ENCODE measurements at places on chromosomes 16 and 17. TPM values are rescaled to one million over a fixed set of nuclear protein-coding genes. Genes with fewer than 3 reads are reported as not detected.

The TEX14 gene
- 27.7 TPM for total RNA-seq

The SEC14L5 gene
- total RNA-seq = 2.9 TPM

The PLXDC1 gene
- 14.8 TPM for total RNA-seq

- no peak for DNase-seq
Observed at GRCh38 chr16:25260416-25260815, 2.8 kb upstream of the ZKSCAN2 start.

- no peak for DNase-seq
Observed at GRCh38 chr16:58077796-58078195, 51.4 kb downstream of the CFAP20 start.

- DNase-seq = no peak
Observed at GRCh38 chr17:57868910-57869616, 19.2 kb upstream of the MRPS23 start.

DNA sequence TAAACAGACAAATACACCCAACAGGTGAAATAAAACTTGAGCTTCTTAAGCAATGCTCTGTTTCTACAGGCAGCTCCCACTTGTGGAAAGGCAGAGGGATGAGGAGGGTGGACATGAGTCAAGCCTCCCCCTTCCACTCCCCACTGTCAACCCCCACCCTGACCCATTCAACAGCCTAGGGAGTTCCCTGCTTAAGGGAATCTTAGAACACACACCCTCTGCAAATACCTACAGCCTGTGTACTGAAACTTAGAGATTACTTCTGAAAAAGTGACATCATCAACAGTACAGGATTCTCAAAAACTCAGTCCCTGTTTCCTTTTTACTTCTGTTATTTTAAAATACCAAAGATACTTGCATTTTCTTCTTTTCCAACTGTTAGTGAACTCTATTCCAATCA is 345.4 kb downstream of the SOX9 start:
- peak; percentile 26 for DNase-seq

- no peak for DNase-seq
Observed at GRCh38 chr16:48479329-48479728, 94.1 kb upstream of the SIAH1 start.

DNA sequence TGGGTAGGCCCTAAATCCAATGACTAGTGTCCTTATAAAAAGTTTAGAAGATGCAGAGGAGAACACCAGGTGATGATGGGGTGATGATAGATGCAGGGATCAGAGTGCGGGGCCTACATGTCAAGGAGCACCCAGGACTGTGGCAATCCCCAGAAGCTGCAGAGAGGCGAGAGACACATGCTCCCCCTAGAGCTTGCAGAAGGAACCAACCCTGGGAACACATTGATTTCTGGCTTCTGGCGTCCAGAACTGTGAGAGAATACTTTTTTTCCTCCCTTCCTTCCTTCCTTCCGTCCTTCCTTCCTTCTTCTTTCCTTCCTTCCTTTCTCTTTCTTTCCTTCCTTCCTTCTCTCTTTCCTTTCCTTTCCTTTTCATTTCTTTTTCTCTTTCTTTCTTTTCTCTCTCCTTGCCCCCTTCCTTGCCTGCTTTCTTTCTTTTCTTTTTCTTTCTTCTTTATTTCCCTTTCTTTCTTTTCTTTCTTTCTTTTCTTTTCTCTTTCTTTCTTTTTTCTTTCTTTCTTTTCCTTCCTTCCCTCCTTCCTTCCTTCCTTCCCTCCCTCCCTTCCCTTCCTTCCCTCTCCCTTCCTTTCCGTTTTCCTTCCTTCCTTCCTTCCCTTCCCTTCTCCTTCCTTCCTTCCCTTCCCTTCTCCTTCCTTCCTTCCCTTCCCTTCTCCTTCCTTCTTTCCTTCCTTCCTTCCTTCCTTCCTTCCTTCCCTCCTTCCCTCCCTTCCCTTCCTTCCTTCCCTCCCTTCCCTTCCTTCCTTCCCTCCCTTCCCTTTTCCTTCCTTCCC is 134.3 kb downstream of the HAPSTR1 start:
- no peak for DNase-seq

DNA sequence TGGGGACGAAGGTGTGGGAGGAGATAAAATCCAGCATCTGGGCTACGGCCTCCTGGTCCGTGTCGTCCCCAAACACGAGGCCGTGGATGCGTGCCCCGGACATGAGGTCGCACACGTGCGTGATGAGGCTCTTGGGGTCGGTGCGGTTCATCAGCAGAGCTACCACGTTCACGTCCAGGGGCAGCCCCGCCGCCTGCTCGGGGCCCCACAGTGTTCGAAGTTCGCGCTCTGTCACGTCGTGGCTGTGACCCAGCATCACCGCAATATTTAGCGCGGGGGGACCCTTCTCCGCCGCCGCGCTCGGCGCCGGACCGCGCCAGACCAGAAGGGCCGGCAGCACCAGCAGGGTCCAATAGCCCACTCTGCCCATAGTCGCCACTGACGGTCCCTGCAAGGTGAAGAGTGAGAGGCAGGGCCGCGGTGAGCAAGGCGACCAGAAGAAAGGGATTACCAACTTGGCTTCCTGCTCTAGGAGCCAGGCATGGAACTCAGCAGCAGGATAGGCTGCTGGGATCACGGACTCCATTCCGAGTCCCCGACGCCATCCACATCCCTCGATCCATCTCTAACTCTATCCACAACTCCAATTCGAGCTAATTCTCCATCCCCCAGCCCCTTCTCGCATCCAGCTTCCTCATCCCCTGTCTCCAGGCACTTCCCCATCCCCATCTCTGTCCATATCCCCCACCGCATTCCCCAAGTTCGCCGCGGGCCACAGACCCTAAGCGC is 2.0 kb downstream of the GRIN2A start:
- DNase-seq = no peak

DNA sequence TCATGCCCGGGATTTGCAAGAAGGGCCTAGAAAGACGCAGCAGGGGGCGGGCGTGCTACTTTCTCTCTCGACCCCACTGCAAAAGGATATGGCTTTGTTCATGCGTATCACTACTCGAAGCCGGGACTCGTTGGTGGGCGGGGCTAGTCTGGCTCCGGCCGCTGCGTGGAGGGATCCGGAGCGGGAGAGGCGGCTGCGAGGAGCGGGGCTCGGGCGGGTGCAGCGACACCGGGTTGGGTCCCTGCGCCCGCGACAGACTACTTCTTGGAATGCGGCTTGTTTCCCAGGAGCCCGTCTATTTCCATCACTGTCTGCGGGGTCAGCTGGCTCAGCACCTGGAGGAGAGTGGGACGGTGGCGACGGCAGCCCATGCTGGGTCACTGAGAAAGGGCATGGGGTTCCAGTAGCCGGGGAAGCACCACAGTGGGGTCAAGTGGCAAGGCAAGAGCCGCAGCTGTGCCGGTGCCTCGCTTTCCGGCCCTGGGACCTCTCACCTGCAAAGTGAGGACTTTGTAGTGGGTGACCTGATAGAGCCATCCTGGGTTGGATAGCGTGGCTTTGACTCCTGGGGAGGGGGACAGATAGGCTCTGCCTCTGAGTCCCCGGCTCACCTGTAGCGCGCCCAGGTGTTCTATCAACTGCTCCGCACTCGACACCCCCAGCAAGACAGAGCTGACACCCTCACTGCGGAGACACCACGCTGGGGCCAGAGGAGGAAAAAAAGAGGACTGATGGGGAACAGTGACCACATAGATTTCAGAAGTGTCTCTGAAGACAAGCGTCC is 6.6 kb downstream of the KCNAB3 start:
- peak; percentile 90 for DNase-seq

All from testis (tissue), 5 donors.